Activated T-cell treated with anti-CD3 and anti-CD28 coated beads, Interleukin-2, amount 50 U/mL, for 4 hours (primary cell): ENCODE measurements at places on chromosomes 13 and 19. TPM values are rescaled to one million over a fixed set of nuclear protein-coding genes. Genes with fewer than 3 reads are reported as not detected.

SHISA7 gene
- total RNA-seq, result not detected

TRAPPC2B gene
- total RNA-seq, result 4.5 TPM

SMIM17 gene
- not detected for total RNA-seq

FREM2 gene
- total RNA-seq, result 0.03 TPM

LGI4 gene
- total RNA-seq, result 0.14 TPM

GPR18 gene
- total RNA-seq, result 3.9 TPM

LILRA5 gene
- not detected for total RNA-seq

CEACAM1 gene
- 0.30 TPM for total RNA-seq

ERICH4 gene
- not detected for total RNA-seq

GJA3 gene
- 0.53 TPM for total RNA-seq

CYP2A7 gene
- not detected for total RNA-seq

CERS1 gene
- total RNA-seq, result 0.13 TPM

NOSIP gene
- total RNA-seq, result 89.6 TPM

EPS8L1 gene
- total RNA-seq, result 0.87 TPM

OR4F17 gene
- total RNA-seq, result not detected

DNMT1 gene
- total RNA-seq, result 355 TPM

KLK15 gene
- total RNA-seq, result not detected
